ENCODE measurements at places on chromosomes 2 and 18. TPM values are rescaled to one million over a fixed set of nuclear protein-coding genes. Genes with fewer than 3 reads are reported as not detected.

The NOSTRIN gene
- 0.13 TPM for total RNA-seq

The CDH2 gene
- 0.76 TPM for total RNA-seq

GRCh38 chr2:42314892-42315468, 46.0 kb downstream of the COX7A2L start:
- no peaks in the 10 kb centered on the region for H3K4me1 ChIP-seq
- no peak overlapping the region for H3K4me3 ChIP-seq
- peaks cover 61% of the 10 kb centered on the region for H3K36me3 ChIP-seq
- H3K27ac ChIP-seq = no peak overlapping the region
- H3K27me3 ChIP-seq = no peaks in the 10 kb centered on the region
- DNase-seq = no peak

DNA sequence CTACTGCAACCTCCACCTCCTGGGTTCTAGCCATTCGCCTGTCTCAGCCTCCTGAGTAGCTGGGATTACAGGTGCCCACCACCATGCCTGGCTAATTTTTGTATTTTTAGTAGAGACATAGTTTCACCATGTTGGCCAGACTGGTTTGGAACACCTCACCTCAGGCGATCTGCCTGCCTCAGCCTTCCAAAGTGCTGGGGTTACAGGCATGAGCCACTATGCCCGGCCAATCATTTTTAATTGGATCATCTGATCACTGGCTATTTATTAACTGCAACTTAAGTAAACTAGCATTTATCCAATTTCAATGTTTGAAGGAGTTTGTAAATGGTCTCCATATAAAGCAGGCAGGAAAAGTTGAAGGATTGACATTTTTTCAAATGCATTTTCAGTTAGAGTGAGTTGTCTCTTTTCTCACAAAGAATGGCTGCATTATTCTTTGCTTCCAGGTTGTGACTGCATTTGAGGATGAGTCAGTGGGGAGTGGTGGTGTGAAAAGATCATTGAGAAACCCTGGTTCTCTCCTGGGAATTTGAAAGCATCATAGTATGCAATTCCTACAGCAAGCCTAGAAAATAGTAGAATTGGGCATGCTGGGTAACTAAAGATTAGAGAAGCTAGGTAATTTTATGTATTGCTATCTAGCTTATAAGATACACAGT, 431.1 kb upstream of the ZEB2 start:
- no peak overlapping the region for H3K4me3 ChIP-seq
- H3K27me3 ChIP-seq = no peaks in the 10 kb centered on the region
- H3K36me3 ChIP-seq = no peaks in the 10 kb centered on the region
- H3K4me1 ChIP-seq = no peaks in the 10 kb centered on the region
- H3K27ac ChIP-seq = no peak overlapping the region

DNA sequence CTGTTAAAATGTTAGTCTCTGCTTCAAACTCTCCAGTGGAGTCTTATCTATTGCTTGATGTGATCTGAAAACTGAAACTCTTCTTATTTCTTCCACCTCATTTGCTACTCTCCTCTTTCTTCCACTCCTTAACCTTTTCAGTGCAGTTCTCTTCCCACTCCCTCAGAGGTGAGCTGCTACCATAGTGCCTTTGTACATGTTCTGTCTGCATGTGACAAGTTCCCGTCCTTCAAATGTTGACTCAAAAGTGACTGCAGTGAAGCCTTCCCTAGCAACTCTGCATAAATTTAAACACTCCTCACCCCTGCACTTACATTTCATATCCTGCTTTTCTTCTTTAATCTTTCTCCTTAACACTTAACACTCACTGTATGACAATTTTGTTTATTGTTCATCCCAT, 12.1 kb downstream of the SGO2 start:
- H3K36me3 ChIP-seq = no peaks in the 10 kb centered on the region
- H3K4me3 ChIP-seq = no peak overlapping the region
- no peak overlapping the region for H3K27ac ChIP-seq

DNA sequence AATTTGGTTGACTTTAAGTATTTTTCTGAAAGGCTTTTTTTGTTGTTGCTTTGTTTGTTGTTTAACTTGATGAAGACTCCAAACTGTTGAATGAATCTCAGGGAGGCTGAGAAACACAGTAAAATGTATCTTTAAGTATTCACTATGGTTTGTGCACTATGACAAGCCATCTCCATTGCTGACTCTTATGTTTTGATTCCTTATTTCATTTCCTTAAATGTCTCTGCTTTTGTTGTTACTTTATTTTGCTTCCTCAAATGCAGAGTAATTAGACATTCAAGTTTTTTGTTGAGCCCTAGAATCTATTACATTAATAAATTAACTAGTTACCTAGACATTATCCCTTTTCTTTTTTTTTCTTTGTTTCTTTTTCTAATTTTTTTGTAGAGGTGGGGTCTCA, 46.3 kb upstream of the SLC39A10 start:
- H3K4me3 ChIP-seq = no peak overlapping the region
- no peak overlapping the region for H3K27ac ChIP-seq
- DNase-seq = no peak
- no peaks in the 10 kb centered on the region for H3K36me3 ChIP-seq
- H3K27me3 ChIP-seq = no peaks in the 10 kb centered on the region

The SP9 gene
- total RNA-seq = not detected

GRCh38 chr2:112708968-112709367, 11.9 kb upstream of the NT5DC4 start:
- H3K27ac ChIP-seq = peak overlapping the region; percentile 18
- no peak overlapping the region for H3K4me3 ChIP-seq
- no peak for DNase-seq
- H3K36me3 ChIP-seq = no peaks in the 10 kb centered on the region
- H3K27me3 ChIP-seq = peaks cover 10% of the 10 kb centered on the region

DNA sequence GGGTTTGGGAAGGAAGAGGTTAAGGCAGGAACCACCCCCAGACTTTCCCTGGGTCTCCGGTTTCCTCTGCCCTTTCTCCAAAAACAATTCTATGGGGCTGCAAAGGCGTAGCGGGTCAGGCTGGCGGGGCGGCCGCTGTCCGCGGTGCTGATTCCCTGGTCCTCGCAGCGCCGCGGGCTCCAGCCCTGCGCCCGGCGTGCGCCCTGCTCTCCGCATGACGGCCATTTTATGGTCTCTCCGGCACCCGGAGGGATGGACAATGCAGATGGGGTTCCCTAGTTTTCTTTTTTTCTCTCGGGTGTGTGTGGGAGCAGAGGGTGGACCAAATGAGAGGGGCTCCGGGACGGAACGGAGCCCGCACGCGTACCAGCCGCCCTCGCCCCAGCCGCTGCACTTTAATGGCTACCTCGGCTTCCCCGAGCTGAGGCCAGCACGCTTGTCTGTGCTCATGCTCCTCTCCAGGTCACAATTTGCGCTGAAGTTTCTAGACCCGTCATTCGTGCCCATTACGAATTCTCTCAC, 1.6 kb downstream of the ST8SIA3 start:
- no peak for DNase-seq
- H3K36me3 ChIP-seq = no peaks in the 10 kb centered on the region
- peaks cover 10% of the 10 kb centered on the region for H3K27me3 ChIP-seq
- H3K4me3 ChIP-seq = no peak overlapping the region
- H3K4me1 ChIP-seq = no peaks in the 10 kb centered on the region

The NEURL3 gene
- not detected for total RNA-seq

GRCh38 chr2:196073521-196073920, 4.9 kb upstream of the DNAH7 start:
- H3K4me1 ChIP-seq = peaks cover 11% of the 10 kb centered on the region
- no peak overlapping the region for H3K27ac ChIP-seq

The SERPINB12 gene
- not detected for total RNA-seq

The CCDC148 gene
- total RNA-seq = not detected

DNA sequence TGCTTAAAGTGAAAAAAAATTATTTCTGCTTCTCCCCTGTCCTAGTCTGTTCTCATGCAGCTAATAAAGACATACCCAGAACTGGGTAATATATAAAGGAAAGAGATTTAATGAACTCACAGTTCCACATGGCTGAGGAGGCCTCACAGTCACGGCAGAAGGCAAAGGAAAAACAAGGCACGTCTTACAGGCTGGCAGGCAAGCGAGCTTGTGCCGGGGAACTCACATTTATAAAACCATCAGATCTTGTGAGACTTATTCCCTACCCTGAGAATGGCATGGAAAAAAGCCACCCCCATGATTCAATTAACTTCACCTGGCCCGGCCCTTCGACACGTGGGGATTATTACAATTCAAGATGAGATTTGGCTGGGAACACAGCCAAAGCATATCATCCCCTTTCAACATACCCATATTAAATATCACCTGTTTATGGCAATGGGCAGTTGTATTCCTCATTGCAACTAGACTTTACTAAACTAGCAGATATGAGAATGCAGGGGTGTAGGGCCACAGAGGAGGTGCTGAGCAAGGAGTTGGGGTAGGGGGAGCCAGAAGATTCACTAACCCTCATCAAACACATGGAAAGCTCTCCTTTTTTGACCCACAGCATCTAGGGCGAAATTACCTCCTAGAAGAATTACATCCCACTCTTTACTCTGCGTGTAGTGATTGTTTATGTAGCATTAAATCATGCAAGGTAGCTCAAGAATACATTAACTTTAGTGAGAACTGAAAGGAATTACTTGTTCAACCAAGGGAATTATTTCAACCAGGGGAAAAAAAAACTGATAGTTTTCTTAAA, 183.3 kb upstream of the DOK6 start:
- H3K4me1 ChIP-seq = no peaks in the 10 kb centered on the region
- H3K4me3 ChIP-seq = no peak overlapping the region
- no peaks in the 10 kb centered on the region for H3K36me3 ChIP-seq
- H3K27me3 ChIP-seq = no peaks in the 10 kb centered on the region
- H3K27ac ChIP-seq = no peak overlapping the region

The KIF1A gene
- not detected for total RNA-seq

DNA sequence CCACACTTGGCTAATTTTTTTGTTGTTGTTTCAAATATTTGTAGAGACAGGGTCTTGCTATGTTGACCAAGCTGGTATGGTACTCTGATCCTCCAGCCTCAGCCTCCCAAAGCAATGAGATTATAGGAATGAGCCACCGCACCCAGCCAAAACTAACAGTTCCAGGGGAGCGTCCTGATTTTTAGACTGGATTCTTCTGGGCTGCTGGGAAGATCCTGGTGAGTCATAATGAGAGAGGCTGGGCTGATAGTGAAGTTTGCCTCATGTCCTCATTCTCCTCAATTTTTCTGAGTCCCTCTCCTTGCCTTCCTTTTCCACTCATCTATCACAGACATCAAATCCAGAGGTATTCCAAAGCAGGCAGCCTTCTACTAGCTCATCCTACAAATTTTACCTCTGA, 81.3 kb downstream of the VSNL1 start:
- H3K27ac ChIP-seq = no peak overlapping the region
- H3K4me1 ChIP-seq = no peaks in the 10 kb centered on the region
- no peaks in the 10 kb centered on the region for H3K36me3 ChIP-seq
- H3K4me3 ChIP-seq = no peak overlapping the region
- H3K27me3 ChIP-seq = peaks cover 15% of the 10 kb centered on the region
- no peak for DNase-seq

GRCh38 chr18:42545825-42546224, 569.7 kb downstream of the RIT2 start:
- no peaks in the 10 kb centered on the region for H3K36me3 ChIP-seq
- no peak overlapping the region for H3K27ac ChIP-seq
- no peaks in the 10 kb centered on the region for H3K4me1 ChIP-seq
- no peaks in the 10 kb centered on the region for H3K27me3 ChIP-seq
- DNase-seq = no peak
- no peak overlapping the region for H3K4me3 ChIP-seq

Data from T-cell (primary cell).